ENCODE measurements at places on chromosomes 6 and 20.

DNA sequence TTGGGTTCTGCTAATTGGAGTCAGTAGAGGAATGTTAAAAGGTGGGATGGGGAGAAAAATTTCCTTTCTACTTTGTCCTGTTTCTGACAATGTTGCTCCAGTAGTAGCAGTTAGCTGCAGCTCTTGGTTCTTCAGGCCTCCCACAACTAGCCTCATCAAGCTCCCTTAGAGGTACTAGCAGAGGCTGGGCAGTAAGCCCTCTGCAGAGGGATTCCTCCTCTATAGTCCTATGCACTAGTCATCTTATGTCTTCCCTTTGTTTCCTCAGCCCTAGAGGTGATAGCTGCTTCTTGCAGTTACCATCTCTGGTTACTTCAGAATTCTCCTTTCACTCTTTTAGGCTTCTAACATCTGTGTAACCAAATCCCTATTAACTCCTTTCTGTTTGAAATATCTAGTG is 99.8 kb downstream of the FILIP1 start:
- DNase-seq, result no peak

DNA sequence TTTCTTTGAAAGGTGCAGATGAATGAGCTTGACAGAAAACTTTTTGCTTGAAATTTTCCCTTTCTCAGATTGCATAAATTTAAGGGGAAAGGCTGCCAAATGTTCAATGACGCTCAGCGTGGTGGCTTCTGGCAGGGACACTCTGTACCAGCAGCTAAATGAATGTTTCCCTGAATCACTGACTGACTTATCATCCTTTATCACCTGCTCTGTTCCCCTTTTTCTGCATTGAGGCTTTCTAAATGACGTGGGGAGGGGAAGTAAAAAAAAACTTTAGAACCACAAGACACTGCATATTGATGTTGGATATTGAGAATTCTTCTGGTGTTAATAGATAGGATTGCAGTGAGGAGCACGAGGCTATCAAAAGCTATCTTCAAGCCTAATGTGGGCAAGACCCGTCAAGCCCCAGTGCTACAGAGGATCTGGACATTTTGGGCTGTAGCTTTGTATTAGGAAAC is 46.9 kb upstream of the ENPP5 start:
- DNase-seq, result peak; percentile 71

GRCh38 chr20:24972341-24972740 is 20.2 kb downstream of the APMAP start:
- no peak for DNase-seq

DNA sequence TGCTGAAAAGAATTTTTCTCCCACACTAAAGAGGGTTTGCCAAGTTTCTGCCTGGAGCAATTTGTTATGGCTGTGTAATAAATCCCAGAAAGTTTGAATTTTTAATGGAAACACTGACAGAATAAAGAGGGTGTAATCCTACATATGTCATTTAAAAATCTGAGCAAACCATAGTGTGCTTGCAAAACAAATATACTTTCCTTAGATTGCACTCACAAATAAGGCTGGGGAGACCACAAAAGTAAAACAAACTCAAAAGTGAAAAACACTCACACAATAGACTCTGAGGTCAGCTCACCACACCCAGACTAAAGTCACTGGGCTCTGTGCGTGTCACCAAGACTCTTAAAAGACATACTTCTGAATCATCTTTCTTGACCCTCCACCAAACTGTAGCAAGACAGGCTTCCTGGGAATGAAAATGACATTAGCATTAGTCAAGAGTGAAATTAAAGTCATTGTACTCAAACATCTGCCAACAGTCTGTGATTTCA is 4.8 kb upstream of the ATXN1 start:
- peak; percentile 96 for DNase-seq

- DNase-seq, result peak; percentile 61
Observed at GRCh38 chr6:20680697-20681165, 146.5 kb downstream of the CDKAL1 start.

GRCh38 chr20:1920826-1921225 is 25.6 kb downstream of the SIRPA start:
- no peak for DNase-seq

DNA sequence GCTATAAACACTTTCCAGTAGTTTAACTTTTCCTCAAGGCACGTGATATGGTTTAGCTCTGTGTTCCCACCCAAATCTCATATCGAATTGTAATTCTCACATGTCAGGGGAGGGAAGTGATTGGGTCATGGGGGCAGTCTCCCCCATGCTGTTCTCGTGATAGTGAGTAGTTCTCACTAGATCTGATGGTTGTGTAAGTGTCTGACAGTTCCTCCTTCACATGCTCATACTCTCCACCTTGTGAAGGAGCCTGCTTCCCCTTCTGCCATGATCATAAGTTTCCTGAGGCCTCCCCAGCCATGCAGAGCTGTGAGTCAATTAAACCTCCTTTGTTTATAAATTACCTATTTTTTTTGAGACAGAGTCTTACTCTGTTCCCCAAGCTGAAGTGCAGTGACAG is 127.9 kb downstream of the DTNBP1 start:
- no peak for DNase-seq

DNA sequence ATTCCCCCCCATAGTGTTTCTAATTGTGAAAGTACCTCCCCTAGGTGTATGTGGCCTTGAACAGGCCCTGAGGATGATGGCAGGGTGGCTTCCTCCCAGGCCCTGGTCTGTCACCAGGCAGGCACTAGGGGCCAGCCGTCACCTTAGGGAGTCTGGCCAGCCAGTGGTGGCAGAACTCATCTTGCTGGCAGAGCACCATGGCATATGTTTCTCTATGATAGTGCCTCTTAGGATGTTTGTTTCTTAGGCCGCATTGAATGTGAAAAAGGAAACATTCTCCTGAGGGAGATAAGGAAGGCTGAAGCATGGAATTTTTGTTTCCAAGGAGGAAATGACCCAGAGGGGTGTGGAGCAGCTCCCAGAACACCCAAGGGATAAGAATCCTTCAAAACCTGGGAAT is 45.2 kb upstream of the KLHL31 start:
- peak; percentile 13 for DNase-seq

DNA sequence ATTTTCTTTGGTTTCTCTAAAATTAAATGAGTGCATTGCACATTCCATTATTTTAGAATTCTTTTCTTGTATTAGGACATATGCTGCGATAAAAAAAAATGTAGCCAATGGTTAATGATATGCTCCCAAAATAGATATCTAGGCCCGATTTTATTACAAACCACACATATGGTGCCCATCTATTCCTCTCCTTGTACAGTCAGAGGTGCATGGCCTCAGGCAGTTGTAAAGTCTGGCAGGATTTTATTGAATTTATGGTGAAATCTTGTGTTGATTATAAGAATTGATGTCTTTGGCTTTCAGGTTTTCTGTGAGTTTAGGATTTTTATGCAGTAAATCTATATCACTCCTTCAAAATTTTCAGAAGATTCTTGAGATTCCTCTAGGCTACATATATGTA is 192.2 kb downstream of the RFPL4B start:
- no peak for DNase-seq

DNA sequence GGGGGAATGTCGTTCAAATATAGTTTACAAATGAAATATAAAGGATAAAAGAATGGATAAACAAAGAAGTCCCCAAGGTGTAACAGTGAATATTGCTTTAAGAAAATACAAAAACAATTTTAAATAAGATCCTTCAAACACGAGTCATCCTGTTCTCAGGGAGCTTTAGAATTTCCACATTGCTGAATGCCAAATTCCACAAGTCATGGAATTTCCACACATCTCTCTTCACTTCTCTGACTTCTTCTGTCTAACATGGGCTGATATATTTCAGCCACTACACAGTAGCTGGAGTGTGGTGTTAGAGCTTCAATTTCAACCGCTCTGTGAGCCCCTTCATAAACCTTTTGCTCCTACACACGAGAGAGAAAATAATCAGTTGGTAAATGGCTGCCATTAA is 28.0 kb downstream of the IL22RA2 start:
- peak; percentile 20 for DNase-seq

DNA sequence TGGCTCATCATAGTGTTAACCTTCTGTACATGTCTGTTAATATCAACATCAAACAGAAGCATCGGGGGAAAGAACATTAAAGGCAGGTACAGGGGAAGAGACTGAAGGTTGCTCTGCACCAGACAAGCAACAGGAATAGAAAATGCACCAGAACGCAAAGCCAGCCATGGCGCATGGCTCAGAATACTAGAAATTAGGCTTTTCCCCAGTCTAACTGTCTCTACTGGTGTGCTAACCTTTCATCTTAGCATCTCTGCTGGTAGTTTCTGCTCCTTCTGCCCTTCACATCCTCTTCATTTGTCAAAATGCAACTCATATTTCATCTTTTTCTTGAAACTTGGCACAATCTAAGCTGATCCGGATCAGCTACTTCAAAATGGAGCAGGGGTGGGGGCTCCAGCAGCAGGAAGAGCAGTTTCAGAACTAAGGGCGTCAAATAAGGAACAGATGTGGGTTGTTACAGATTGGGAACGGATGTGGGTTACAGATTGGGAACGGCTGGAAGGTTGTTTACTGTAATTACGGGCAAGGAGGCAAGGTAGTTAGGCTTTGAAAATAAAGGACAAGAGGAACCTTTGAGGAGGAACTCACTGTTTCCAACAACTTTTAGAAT is 13.1 kb upstream of the RNASET2 start:
- DNase-seq, result no peak

DNA sequence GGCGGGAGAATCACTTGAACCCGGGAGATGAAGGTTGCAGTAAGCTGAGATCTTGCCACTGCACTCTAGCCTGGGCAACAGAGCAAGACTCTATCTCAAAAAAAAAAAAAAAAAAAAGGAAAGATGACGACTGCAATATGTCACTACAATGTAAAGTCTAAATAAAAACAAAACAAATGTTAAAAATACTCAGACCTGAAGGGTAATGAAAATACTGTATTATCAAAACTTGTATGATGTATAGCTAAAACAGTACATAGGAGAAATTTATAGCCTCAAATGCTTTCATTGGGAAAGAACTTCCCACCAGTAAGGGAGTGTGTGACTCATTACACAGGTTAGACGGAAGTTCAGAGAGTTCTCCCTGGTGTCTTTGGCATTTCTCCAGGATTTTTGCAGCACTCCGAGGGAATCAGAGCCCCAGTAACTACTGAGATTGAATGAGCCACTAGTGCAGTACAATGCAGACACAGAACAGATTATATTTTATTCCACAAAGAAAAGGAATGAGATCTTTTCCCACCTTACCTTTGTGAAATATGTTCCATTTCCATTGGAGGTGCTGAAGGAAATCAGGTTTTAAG is 12.5 kb upstream of the RALGAPB start:
- peak; percentile 92 for DNase-seq

DNA sequence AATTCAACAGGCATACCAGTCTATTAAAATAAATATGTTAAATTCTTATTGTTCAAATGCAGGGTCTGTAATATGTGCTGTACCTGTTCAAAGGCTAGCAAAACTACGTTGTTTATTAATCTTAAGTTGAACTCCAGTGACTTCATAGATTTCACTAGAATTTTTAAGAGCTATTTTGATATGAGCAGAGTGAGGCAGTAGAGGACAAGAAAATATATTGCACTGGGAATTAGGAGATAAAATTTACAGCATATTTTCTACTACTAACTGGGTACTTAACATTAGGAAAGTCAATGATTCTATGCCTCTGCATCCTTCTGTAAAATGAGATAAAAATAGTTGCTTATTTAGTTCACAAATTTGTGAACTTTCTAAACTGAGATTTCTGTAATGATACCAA is 162.2 kb upstream of the BMP5 start:
- no peak for DNase-seq

- DNase-seq, result peak; percentile 91
Observed at GRCh38 chr6:143677891-143678791, at the start of gene PHACTR2. PHACTR2 (plus strand) TSS chr6:143677965; CDS start chr6:143678164, 199 bp downstream.

- DNase-seq, result no peak
Observed at GRCh38 chr20:32527052-32527446, 58.1 kb downstream of the NOL4L start.

- DNase-seq, result no peak
Observed at GRCh38 chr6:127902933-127903332, 2.1 kb upstream of the THEMIS start.

DNA sequence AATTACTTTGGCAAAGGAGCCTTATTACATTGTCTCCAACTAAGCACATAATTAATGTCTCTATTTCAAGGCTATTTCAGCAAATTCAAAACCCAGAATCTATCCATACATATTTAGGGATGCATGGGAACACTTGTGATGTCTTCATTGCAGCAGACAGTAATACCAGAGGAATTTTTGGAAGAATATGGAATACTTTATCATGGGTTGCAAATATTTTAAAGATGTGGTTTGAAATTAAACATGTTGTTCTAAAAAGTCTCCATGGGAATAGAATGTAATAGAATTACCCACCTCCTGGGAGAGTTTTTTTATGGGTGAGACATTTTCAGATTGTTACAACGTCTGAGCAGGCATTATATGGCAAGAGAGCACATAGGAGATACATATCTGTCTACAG is 170.8 kb downstream of the KCNQ5 start:
- DNase-seq, result no peak

- DNase-seq, result no peak
Observed at GRCh38 chr6:1391800-1392309, 2.5 kb downstream of the FOXF2 start.

DNA sequence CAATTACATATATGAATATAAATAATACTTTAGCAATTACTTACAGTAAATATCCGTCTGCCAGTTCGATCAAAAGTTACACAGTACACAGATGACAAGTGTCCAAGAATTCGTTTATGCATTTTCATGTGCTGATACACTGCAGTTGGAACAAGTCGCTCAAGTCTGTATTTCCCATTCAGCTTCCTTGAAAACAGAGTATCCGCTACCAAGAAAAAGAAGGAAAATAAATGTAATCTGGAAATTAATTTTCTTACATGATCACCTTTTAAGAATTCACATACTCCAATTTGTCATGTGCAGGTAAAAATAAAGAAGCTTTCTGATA is 35.3 kb downstream of the PHIP start:
- no peak for DNase-seq

DNA sequence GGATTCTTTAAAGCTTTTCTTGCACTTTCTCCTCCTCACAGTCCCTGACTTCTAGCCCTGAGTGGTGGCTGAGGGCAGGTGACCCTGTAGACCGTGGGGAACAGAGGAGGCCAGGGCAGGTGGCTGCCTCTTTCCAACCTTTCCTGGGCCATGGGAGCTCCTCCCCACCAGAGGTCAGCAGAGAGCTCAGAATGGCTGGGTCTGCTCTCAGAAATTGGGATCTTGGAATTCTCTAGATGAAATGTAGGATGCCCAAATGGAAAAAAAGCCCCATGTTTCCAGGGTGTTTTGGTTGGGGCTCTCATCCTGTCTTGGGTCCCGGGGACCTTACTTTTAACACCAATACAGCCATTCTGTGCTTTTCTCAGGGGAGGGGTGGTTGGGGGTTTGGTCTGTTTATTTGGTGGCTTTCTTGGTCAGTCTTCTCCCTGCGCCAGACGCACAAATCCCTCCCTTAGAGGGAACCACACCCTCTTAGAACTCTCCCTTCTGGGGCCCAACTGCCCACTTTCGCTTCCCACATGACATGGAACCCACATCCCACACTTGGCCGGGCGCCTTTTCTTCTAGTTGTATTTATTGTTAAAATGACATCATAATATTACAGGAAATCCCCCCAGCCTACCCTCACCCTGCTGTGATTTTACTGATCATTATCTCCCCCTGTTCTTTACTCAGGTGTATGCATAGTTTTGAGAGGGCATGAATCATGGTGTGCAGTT is 17.9 kb downstream of the GNAS start:
- peak; percentile 64 for DNase-seq

GRCh38 chr6:14589175-14589574 is 471.6 kb downstream of the CD83 start:
- no peak for DNase-seq

Measured in cardiac fibroblast (primary cell).